ENCODE measurements at places on chromosomes 5 and 9.

GRCh38 chr9:136482046-136482792 lies 621 bp downstream of the SEC16A start:
- DNase-seq, result no peak

GRCh38 chr9:105656131-105656921 lies 5.9 kb upstream of the TAL2 start:
- DNase-seq, result no peak

- DNase-seq, result no peak
These were observed 1348.3 kb upstream of the CDH6 start for GRCh38 chr5:29845206-29845605.

DNA sequence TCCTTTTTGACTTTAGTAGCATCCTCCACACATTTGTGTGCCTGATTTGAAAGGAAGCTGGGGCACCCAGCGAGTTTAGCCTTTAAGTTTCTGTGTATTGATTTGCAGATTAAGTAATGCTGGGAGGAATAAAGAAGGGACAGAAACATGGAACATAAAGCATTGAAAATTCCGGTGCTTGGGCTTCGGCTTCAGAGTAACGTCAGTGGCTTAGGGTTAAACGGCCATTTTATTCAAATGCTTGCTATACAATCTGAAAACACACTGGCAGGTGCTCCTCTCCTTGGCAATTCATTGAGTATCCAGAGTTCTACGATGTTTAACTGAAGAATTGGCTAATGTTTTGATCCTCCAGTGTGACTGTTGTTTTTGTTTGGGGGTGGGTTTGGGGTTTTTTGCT lies 58.0 kb upstream of the FSD1L start:
- DNase-seq, result no peak

DNA sequence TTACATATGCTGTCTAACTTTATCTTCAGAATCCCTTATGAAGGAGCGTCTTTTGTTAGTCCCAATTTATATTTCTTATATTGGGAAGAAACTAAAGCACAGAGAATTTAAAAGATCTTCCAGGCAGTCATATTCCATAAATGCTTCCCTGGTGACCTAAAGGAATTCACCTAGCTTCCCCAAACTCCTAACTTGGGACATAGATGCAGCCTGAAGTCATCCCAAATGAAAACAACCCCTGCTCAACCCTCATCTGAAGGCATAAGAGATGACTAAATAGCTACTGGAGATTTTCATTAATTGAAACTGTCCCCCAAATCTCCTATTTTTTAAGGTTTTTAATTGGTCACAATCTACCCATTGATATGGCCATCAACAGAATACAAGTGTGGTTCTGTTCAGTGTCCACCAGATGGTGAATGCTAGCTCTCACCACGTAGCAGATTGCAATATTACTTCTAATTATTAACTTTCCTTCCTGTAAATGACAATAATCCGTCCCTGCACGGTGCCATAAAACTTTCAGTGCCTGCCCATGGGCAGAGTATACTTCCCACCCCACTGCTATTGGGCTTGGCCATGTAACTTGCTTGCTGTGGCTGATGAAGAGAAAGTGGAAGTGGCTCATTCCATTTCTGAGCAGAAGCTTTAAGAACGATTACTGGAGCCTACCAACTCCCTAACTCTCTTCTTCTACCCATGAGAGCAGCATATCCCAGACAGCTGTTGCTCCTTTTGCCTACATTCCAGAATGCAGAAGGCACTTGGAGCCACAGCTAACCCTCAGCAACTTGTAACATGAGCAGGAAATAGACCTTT lies 18.7 kb downstream of the PRUNE2 start:
- DNase-seq, result no peak

GRCh38 chr5:64518793-64519192 lies 13.0 kb downstream of the RGS7BP start:
- DNase-seq, result no peak

DNA sequence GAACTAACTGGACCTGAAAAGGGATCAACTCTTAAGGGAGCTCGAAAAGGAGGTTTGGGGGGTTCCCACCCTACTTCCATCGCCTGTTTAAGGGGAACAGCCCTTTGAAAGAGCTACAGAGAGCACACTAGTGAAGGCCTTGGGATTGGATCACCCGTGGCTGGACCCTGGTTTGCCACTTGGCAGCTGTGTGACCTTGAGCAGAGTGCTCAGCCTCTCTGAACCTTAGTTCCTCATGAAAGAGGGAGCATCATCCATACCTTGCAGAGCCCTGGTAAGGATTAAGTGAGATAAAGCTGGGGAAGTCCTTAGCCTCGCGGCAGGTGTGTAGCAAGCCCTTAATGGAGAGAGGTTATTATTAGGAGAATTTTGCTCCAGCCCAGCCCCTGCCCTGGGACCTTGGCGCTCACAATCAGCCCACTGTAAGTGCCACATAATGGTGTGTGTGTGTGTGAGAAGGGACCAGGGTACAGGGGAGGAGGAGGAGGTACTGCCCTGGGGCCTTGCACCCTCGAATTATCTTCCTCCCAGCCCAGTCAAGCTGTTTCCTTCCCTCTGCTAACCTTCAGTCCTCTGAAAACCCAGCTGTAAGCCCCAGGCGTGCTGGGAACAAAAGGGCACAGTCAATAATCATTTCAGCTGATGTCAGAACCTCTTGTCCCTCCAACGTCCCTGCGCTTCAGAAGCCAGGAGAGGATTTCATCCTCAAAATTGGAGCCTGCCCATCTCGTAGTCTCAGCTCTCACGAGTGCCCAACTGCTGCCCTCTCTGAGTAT lies 42.9 kb downstream of the FOXI1 start:
- DNase-seq, result no peak

GRCh38 chr9:127311239-127311741 lies 46.7 kb downstream of the GARNL3 start:
- DNase-seq, result no peak

GRCh38 chr9:112819635-112820496 lies 69.3 kb downstream of the SNX30 start:
- no peak for DNase-seq

GRCh38 chr9:69822116-69822750 lies 1.6 kb downstream of the CFAP95 start:
- DNase-seq, result no peak

GRCh38 chr9:19232823-19233194 lies 2.3 kb downstream of the DENND4C start:
- DNase-seq, result no peak

All from stimulated activated CD4-positive, alpha-beta T cell treated with anti-CD3 and anti-CD28 coated beads, Interleukin-12 subunit alpha, Interleukin-12 subunit beta, amount 100 ng/mL, for 24 hours (primary cell).